ENCODE measurements at places on chromosomes 12 and 14.

DNA sequence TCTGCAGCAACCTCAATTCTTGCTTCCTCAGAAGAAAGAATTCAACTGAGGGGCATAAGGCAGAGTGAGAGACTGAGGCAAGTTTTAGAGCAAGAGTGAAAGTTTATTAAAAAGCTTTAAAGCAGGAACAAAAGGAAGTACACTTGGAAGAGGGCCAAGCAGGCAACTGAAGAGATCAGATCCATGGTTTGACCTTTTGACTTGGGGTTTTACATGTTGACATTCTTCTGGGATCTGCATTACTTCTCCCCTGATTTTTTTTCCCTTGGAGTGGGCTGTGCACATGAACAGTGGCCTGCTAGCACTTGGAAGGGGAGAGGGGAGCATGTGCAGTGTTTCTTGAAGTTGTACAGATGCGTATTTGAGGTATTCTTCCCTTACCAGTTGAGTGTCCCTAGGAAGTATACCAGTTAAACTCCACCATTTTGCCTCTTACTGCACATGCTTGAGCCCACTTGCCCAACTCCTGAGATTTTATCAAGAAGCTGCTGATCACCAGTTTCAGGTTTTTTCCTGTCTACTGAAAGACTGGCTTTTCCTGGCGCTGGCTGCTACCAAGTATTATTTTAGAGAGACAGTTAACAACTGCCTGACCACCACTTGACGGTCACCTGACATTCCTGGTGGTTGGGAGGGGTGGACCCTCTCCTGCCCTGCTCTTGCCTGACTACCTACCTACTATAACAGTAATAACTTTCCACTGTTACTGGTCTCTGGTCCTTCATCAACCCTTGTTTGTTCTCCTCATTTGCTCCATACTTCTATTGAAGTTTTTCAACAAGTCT lies 26.0 kb upstream of the TMTC2 start:
- DNase-seq, result no peak

- DNase-seq, result no peak
Observed at GRCh38 chr12:113598815-113599406, 127.2 kb upstream of the LHX5 start.

- DNase-seq, result no peak
Observed at GRCh38 chr12:30010071-30011052, 226.6 kb upstream of the TMTC1 start.

DNA sequence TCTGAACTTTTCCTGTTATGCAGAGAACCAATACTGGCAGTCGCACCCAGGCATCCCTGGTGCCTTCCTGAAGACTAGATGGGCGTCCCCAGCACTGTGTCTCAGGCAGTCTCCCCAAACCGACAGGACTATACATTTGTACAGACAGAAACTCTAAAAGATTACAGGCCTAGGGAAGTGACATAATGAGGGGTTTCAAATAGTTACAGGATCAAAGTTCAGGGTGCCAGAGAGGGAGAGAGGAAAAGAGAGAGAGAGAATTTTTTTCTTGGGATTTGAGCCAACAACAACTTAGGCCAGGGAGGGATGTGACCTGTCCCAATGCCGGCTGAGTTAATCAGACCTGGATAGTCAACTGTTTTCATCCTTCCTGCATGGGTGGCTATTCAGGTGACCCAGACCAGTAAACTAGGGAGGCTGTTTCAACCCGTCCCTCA lies 9.3 kb upstream of the GMFB start:
- DNase-seq, result no peak

- no peak for DNase-seq
Observed at GRCh38 chr14:68608574-68608962, 184.3 kb downstream of the ZFP36L1 start.
